ENCODE measurements at places on chromosomes 12 and 14.

DNA sequence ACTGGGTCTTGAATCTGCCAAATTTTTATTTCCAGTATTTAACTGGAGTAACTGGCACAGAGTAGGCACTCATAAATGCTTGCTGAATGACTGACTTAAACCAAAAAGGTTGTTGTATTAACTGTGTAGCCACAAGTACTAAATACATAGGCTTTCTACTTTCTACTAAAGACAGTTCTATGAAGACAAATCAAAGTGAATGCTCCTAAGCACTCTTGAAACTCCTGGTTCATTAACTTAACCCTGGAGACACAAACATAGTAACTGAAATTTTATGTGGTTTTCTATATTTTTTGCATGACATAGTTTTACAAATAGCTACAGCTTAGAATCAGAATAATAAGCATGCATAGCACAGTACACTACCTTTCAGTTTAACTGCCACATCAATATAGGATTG, 70.4 kb downstream of the TXNDC16 start:
- DNase-seq, result no peak

DNA sequence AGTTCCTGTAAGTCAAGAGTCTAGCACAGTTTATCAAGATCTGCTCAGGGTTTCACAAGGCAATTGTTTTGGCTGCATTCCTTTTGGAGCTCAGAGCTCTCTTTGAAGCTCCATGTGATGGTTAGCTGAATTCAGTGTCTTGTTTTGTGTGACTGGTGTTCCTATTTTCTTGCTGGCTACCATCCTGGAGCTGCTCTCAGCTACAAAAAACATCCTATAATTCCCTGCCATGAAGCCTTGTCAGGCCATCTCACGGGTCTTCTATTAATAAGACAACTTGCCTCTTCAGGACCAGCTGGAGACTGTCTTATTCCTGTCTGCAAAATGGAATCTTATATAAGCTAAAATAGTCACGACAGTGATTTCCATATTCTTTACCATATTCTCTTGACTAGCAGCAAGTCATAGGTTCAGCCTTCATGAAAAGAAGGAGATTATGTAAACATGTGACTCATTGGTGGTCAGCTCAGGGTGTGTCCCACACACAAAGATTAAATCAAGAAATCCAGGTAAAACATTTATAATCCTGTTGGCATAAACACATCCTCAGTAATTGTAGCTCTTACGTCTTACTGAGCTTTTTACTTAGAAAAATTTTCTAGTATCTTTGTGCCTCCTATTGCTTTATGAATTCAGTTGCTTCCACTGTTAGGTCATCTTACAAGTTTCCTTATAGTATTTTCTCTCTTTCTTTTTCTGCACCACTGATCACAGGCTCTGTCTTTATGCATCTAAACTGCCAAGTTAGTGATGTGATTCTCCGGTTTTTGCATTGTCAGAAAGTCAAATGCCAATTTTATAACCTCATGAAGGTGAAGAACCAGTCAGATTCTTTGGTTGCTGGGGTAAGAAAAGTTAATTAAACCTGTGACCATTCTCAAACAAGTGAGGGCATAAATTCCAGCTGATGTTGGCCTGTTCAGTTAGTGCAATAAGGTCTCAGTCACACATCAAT, 378.5 kb upstream of the MGAT4C start:
- DNase-seq, result no peak

- DNase-seq, result no peak
Observed at GRCh38 chr12:19217446-19217845, 87.9 kb downstream of the PLEKHA5 start.

DNA sequence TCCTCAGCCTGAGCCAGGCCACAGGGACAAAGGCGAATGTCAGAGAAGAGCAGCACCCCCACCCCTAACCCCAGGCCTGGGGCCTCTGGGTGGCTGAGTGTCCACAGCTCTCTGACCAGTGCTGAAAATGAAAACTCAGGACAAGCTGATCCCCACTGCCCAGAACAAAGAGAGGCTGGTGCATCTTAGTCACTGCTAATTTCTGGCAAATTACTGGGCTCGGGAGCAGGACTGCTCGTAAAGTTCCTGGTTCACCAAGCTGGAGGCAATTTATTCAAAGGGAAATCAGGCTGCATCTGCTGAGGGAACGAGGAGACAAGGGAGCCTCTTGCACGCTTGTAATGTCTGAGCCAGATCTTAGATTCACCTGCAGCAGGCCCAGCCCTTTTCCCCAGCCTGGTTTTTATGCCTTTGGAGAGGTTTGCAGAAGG, 43.2 kb downstream of the CALM1 start:
- no peak for DNase-seq

GRCh38 chr14:103000291-103000921, 56.9 kb downstream of the CDC42BPB start:
- DNase-seq, result no peak

DNA sequence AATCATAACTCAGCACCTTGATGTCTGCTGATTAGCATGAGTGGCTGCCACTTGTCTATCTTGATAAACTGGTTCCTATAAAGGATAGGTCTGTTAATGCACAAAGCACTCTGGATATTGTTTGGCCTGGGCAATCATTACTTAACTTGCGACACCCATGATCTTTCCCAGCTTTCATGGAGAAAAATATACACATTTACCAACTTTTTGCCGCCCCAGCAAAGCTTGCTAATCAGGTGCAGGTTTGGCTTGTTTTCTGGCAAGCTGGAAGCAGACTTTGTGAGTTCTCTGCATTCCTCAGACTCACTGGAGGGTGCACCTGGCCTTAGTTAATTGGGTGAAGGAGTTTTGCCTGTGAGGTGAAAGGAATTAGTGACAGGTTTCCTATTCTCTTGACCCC, 1126.4 kb upstream of the FLRT2 start:
- DNase-seq, result no peak

DNA sequence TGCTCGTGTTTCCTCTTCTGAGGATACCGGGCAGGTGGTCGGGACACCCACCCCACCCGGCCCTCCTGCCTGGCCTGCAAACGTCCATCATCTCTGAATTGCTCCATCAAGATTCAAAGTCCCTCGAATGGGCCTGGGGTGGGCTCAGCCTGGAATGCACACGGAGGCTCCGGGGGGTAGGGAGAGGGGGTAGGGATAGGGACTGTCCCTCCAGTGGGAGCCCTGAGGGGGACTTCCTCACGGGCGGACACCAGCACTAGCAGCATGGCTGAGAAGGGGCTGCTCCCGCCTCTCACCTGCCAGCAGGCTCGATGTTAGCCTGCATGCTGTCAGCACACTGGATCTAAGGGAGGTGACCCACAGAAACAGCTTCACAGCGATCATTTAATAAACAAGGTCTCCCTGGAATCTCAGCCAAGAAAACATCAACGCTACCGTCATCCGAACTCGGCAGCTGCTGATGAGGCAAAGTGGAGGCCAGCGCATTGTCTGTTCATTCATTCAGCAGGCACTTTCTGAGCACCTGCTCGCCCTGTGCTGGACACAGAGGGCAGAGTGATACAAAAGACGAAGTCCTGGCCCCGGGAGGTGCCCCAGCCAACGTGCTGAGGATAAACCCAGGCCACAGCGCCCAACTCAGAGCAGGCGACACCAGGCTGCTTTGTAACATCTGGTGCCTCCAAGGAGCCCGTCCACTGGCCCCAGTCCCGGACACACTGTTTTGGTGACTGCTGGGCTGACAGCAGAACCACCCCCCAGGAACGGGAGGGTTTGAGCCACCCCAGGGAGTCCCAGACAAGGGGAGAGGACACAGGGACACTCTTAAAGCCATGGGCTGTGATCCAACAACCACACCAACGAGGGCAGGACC, 6.3 kb downstream of the TMEM179 start:
- DNase-seq, result no peak

DNA sequence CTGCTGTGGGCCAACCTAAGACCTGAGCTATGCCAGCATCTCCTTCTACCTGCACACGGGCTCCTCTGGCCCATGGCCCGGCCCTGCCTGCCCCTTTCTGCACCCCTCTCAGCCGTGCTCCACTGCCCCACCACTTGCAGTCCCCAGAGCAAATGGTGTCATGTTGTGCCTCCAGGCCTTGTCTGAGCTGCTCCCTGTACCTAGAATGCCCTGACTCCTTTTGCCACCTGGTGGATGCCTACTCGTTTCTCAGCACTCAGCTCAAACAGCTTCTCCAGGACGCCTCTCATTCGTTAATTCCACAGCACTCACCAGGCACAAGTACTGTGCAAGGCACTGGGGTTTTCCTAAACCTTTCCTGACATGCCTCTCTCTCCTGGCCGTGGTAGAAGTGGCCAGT, 63.2 kb upstream of the PNMA1 start:
- DNase-seq, result no peak

DNA sequence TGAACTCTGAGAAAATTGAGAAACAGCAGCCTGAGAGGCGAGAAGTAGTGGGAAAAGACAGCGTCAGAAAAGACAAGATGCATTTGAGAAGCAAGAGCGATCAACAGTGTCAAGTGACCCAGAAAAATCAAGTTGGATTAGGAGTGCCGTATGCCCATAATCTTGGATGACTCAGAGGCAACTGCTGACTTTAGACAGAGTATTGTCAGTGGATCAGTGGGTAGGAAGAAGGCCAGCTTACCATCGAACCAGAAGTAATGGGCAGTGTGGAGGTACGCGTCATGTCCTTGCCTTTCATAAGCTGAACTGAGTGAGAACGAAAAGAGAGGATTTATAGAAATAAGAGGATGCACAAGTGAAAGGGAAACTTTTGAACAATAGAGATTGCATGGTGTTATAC, 151.0 kb upstream of the NAV3 start:
- no peak for DNase-seq

GRCh38 chr14:49999146-49999761, 106.4 kb downstream of the ARF6 start:
- DNase-seq, result peak; percentile 37

DNA sequence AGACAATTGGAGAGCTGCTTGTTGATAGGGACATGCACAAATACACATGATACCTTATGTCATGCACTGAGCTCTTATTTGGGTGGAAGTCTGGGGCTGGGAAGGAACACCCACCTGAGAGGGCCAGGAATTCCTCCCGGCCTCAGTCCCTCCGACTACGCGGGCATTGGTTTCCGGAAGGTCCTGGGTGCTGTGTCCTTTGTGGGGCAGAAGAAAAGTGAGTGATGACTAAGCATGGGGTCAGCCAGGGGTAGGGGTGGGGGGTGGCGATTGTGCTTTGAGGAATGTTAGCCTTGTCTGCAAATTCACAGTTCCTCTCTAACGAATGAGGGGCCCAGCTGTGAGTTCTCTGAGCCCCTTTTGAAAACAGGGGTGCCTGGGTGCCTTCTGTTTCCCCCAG, 798 bp downstream of the CELA1 start:
- no peak for DNase-seq

DNA sequence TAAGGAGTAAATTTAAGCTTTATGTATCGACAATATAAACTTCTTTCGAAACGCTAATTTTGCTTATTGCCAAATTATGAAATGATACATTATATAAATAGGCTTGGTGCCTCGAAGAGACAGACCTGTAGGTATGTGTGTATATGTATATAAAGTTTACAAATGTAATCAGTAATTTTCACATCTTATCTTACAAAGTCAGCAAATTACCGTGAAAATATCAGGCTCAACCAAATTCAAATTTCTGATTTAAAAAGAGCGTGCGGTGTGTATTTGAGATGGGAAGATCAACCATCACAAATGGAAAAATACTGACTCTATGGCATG, 605 bp downstream of the ZCRB1 start:
- DNase-seq, result no peak

DNA sequence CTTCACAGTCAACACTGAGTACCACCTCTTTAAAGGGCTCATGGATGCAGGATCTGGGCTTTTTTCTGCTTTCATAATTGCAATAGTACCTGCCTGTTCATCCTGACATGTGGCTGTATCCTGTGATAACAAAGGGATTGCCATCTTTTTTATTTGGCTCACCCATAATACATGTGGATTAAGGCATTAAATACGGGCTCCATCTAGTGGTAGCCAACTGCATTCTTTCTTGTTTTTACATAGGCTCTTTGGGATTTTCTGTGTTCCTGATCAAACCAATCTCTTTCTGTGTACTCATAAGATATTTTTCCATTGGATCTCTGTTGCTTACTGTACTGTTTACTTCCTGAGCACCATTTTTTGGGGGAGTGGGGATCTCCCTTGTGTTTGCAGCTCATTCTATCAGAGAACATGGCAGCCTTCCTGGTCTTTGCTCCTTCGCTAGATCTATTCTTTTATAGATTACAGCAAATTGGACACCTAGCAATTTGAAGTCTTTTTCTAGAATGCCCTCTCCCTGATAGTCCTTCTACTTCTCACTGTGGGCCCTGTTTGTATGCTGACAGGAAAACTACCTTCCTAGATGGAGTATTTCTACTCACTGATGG, 723.4 kb upstream of the MDGA2 start:
- no peak for DNase-seq

DNA sequence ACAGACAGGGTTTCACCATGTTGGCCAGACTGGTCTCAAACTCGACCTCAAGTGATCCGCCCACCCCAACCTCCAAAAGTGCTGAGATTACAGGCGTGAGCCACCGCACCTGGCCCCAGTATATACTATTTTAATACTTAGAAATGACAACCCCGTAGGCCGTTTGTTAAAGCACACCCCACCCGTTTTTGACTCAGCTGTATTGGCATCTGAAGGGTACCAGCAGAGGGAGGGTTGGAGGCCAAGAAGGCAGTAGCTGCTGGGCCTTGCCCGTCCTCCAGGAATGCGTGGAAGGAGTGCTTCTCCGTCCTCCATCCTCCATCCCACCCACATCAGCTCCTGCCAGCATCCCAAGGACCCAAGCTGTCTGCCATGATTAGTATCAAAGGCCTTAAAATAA, 6.3 kb upstream of the NIN start:
- DNase-seq, result no peak

DNA sequence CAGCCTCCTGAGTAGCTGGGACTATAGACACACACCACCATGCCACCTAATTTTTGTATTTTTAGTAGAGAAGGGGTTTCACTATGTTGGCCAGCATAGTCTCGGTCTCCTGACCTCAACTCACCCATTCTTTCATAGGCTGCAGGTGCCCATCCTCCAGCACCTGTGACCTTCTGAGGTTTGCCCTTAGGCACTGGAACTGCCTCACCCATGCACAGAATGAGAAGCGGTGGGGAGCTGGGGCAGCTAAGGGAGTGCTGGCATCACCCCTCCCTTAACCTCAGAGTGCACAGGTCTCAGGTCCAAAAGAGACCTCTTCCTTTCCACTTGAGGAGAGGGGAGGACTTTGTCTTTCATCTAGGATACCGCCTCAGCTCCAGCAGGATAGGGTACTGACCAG, 177.4 kb upstream of the CCDC198 start:
- no peak for DNase-seq

DNA sequence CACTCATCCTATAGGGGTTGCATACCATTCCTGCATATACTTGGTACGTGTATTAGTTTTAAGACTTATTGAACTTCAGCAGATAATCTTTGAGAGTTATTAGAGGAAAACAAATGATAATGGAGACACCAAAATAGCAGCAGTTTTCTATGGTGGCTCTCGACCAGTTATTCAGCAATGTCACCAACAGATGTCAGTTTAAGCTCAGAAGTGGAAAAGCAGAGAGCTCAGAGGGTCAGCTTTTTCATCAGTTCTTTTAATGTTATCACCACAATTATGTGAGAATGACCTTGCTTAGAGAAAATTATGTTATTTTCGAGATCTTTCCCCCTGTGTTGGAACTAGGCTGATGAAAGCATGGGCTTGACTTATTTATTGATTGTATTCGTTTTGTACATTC, 32.0 kb downstream of the PTPN11 start:
- no peak for DNase-seq
